ENCODE measurements at places on chromosomes 7 and 10.

DNA sequence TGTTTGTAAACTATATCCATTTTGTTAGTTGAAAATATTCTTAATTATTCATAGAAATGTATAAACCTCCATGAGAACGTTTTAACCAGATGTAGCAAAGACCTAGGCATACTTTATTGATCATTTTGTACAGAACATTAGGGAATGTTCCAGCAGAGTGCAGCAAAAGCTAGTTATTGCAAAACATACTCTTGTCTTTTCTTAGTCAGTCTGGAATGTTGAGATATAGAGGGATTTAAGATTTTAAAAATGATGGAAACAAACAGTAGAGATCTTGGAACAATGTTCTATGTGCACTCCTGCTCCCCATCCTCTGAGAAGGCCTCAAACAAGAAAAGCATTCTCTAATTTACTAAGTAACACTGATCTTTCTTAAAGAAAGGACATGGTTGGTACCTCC, 292.1 kb downstream of the BBS9 start:
- no peak for DNase-seq

GRCh38 chr7:100623951-100624824, 11.8 kb downstream of the MOSPD3 start:
- no peak for DNase-seq

GRCh38 chr10:100873827-100874326, 38.9 kb upstream of the SLF2 start:
- no peak for DNase-seq

DNA sequence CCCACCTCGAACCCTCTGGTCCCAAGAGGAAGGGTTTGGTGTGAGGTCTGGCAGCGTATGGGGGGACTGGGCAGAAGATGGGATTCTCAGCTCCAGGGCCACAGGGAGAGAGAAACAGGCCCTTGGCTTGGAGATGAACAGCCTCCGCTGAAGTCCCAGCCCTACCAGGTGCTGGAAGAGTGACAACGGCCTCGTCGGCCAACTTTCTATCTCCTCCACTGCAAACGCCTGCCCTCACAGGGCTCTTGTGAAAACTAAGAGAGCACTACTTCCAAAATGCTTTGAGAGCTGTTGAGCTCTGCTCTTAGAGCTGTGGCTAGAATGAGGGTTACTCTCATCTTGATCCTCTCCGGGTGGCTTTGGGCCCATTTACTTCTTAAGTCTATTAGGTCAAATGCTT, 63.5 kb downstream of the AFAP1L2 start:
- no peak for DNase-seq

GRCh38 chr7:155431711-155432110, 26.2 kb upstream of the EN2 start:
- DNase-seq: no peak

GRCh38 chr7:45563941-45564461, 10.2 kb upstream of the ADCY1 start:
- DNase-seq: no peak

DNA sequence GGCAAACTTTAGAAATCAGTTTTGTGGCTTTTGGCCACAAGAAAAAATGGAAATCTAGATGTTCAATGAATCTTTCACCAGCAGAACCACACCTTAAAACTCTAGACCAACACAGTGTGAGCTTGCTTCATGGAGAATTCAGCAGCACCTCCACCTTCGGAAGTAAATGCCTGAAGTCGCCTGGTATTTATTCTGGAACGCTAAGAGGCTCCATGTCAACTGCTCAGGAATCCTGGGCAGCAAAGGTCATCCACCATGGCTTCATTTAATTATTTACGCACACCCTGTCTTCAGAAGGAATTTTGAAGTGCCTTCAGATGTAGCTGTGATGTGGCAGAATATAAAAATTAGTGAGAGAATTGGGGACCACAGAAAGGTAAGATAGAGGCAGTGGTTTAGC, 167.7 kb downstream of the GFRA1 start:
- DNase-seq: no peak

DNA sequence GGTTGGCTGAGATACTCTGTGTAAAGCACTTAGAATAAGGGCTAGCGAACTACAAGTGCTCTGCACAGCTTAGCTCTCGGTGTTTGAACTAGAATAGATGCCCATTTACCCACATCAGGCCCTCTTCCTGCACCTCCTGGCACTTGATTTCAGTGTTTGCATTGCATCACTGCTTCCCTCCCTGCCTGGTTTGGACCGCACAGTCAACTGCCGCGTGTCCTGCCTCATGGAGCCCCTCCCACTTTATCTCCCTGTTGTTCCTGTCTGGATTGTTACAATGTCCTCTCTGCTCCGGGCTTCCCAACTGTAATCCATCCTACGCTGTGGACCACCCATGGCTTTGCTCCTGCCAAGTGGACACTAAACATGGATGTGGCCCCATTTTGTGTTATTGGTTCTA, 2.3 kb downstream of the FAM107B start:
- no peak for DNase-seq

DNA sequence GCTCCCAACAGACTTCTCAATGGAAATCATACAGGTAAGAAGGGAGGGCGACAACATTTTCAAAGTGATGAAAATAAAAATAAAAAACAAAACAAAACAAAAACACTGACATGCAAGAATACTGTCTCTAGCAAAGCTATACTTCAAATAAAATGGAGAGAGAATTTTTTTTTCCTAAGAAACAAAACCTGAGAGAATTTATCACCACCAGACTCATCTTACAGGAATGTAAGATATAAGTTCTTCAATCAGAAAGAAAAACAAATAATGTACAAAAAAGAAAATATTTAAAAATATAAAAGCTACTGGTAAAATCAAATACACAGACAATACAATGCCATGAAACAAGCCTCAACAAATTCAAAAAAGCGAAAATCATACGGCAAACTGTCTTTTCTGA, 113.2 kb downstream of the NRBF2 start:
- DNase-seq: no peak

- DNase-seq: no peak
These were observed 19.0 kb upstream of the COL1A2 start for GRCh38 chr7:94375691-94376090.

DNA sequence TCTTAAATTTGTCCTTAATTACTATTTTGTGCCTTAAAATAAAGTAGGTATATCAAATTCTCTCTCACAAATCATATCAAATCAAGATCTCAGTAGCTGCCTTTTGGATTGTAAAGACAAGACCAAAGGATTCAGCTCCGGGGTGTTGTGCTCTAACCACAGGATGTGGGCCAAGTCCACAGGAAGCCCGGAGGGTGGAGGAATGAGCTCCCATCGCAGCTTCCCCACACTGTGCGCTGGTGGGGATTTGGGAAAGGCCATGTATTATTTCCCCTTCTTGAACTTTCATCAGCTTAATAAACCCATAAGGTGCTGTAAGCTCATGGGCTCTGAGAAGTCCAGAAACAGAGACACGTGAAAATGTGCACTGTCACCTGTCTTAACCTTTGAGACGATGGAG, 241.6 kb upstream of the TCERG1L start:
- DNase-seq: no peak

- no peak for DNase-seq
These were observed 48.0 kb downstream of the PLPP4 start for GRCh38 chr10:120505056-120505455.

GRCh38 chr7:100711369-100711768, 5.4 kb downstream of the POP7 start:
- no peak for DNase-seq

DNA sequence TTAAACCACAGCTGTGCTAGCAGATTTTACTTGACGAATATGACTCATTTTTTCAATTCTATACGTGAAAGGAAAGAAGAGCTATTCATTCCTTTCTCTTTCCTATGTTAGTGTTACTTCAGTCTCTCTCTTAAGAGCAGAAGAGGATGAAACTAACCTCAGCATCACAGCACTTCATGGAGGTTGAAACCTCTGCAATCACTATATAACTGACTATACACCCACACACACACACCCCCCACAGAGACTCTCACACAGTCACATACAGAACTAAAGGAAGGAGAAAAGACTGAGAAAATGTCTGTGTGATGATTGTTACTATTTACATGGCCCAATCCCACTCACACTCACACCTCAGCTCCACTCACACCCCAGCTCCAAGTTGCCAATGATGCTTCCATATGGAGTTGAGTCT, 104.2 kb downstream of the KIF20B start:
- peak; percentile 67 for DNase-seq

- DNase-seq: no peak
These were observed 55.8 kb downstream of the FIGNL1 start for GRCh38 chr7:50394315-50394714.

DNA sequence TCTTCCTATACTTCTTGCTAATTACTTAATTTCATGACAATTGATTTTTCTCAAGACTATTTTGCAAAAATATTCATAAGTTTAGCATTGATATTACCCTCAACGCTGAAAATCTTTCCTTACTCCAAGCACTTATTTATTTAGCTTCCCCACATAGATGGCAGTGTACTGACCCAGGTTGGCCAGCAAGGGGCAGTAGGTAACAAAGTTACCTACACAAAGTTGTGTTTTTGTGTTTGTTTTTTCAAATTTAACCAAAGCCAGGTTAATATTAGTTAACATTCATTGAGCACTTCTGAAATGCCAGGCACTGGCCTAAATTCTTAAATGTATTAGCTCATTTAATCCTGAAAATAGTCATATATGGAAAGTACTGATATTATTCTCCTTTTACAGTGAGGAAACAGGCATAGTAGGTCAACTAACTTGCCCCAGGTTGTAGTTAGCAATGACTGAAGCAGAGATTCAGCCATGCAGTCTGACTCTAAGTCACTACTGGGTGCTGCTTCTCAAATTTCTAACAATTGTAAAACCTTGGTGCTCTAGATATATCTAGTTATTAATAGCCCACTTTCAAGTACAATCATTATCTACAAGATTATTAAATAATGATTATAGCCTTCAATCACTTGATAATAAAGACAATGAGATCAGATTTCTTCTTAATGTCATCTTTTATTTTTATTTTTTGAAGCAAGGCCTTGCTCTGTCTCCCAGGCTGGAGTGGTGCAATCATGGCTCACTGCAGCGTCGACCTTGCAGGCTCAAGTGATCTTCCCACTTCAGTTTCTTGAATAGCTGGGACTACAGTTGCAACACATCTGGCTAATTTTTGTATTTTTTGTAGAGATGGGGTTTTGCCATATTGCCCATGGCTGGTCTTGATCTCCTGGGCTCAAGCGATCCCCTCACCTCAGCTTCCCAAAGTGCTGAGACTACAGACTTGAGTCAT, 5.8 kb upstream of the GGCT start:
- peak; percentile 10 for DNase-seq

- DNase-seq: no peak
These were observed 52.7 kb upstream of the LAMB1 start for GRCh38 chr7:108055611-108056021.

DNA sequence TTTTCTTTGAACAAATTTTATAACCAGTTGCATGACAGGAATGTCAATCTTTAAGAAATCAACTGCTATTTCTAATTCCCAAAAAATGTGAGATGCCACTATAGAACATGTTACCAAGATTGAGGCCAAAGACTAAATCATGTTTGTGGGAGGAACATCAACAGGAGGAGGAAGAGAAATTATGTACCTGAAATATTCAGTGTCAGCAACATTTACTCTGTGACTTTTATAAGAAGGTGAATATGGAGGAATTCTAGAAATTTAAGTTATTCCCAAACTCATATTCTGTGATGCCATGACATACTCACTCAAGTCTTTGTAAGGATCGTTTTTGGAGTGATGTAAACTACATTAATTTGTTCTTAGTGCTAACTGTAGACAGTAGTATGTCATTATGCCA, 408.4 kb downstream of the SH2D4B start:
- DNase-seq: no peak

- no peak for DNase-seq
These were observed 3.6 kb downstream of the MCU start for GRCh38 chr10:72695496-72695895.

DNA sequence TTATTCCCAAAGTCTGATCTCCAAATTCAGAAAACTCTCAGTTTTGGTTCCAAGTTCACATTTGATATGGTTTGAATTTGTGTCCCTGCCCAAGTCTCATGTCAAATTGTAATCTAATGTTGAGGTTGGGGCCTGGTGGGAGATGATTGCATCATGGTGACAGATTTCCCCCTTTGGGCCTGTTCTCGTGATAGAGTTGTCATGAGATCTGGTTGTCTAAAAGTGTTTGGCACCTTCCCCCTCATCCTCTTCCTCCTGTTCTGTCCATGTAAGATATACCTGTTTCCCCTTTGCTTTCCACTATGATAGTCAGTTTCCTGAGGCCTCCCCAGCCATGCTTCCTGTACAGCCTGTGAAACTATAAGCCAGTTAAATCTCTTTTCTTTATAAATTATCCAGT, 138.6 kb downstream of the ARL4A start:
- no peak for DNase-seq

DNA sequence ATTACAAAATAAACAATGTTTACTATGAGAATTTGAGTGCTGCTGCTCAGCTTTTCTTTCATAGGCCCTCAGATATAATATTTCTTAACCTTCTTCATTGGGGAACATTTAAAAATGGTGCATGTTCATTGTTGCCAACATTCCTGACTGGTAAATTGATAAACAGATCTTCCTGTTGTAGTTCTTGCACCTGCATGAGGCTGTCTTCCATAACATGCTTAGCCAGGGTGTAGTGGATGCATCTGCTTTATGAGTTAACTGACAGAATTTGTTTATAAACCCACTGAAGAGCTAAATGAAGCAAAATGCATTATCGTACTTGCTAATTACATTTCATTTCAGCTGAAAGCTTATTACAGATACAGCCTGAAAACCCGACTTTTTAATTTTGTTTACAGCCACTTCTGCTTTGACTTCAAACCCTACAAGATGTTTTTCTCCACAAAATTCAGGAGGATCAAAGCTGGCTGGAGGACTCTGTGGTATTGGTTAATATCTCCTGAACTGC, 177.2 kb downstream of the SEM1 start:
- no peak for DNase-seq
